ENCODE measurements at places on chromosomes 6 and 20.

DNA sequence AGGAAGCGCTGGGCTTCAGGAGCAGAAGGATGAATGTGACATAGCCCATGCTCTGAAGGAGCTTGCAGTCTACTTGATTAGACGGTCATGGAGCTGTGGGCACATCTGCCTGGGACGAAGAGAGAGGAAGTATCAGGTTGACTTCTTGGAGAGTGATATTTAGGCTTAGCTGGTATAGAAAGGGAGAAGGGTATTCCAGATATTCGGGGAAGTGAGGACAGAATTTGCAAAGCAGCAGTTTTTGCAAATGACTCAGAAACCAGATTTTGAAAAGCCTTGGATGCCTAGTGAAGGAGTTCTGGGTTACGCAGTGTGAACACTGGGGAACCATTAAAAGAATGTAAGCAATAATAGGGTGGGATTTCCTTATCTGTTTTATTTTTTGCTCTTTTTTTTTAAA lies 60.7 kb downstream of the EYA4 start:
- DNase-seq: no peak

- DNase-seq: no peak
Measured at GRCh38 chr6:10552270-10552810, 31.2 kb downstream of the GCNT2 start.

- no peak for DNase-seq
Measured at GRCh38 chr6:143451531-143451930, 926 bp downstream of the PEX3 start.

- no peak for DNase-seq
Measured at GRCh38 chr6:48611332-48611731, 500.3 kb upstream of the PTCHD4 start.

GRCh38 chr6:157905590-157906342 lies 75.9 kb upstream of the SYNJ2 start:
- no peak for DNase-seq

DNA sequence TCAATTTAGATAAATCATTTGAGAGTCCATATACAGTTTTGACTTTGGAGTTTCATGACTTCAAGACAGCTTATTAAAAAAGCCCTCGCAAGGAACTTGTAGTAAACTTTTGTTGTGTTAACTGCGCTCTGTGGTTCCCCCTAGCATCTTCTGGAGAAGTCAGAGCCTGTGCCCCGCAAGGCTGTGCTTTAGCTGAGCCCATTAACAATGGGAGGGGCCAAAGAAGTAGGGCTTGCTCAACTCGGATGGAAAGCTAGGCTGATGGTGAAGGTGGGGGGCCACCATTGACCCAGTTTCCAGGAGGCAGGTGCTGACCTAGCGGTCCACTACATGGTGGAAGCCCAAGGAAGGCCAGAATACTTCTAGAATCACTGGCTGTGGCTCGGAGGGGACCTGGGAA lies 29.3 kb upstream of the OVOL2 start:
- DNase-seq: no peak

- no peak for DNase-seq
Measured at GRCh38 chr20:17849901-17850683, 118.5 kb downstream of the SNX5 start.

- DNase-seq: no peak
Measured at GRCh38 chr6:1313384-1313766, 1.5 kb downstream of the FOXQ1 start.

DNA sequence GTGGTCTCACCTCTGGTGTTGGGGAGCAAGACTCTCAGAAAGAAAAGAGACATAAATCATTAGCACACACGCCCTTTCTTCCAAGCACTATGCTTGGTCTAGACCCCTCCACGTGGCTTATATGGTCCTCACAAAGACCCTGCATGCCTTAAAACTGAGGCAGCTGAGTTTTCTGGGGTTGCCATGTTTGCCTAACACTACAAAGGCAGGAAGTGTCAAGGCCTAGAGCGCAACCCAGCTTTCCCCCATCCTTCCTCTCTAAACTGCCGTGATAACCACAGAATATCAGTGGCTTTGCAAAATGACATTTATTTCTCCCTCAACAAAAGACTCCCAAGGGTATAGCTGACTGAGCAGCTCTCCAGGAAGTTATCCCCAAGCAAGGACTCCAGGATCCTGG lies 146.5 kb upstream of the TOP1 start:
- DNase-seq: no peak

Data from NCI-H187 treated with DMSO at 0.1 percent for 48 hours (cell line).